Stimulated activated CD8-positive, alpha-beta memory T cell treated with anti-CD3 and anti-CD28 coated beads, Interleukin-12 subunit alpha, Interleukin-12 subunit beta, amount 100 ng/mL, for 1 hour (primary cell): ENCODE measurements at places on chromosomes 16 and 17.

- DNase-seq: no peak
Observed at GRCh38 chr17:43733956-43734355, 24.6 kb downstream of the SOST start.

DNA sequence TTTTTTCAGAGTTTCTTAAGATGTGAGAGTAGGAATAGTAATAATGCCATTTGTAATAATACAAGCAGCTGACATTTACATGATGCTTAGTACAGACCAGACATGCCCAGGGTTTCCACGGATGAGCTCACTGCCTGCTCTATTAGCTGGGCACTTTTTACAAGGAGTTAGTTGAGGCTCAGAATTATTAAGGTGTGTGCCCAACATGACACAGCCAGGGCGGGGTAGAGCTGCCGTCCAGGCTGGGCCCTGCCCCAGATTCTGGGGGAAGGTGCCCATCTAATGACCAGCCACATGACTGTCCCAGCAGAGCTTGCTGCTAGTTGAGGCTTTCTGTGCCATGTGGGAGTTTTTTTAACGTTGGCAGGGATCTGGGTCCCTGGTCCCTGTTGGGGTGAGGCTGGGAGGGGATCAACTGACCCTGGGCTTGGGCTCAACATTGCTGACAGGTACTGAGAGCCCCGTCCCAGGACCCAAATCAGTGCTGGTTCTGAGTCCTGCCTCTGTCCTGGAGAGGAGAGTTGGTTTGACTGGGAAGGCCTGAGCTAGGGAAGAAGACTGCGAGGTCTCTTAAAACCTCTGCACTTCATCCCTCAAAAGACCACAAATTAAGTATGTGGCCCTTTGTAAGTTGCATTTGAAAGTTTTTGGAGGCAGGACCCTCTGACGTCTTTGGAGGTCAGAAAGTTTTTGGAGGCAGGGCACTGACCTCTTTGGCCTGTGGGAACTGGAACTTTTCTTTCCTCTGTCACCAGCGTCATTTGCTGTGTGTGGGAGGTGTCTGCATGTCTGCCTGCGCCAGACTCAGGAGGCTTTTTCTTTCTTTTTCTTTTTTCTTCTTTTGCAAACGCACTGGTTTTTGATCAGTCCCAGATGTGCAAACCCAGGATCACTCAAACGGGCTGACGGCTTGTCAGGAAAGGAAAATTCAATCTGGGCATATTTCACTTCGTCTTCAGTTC lies 2.2 kb downstream of the CRISPLD2 start:
- no peak for DNase-seq

- no peak for DNase-seq
Observed at GRCh38 chr16:56295739-56296527, 104.6 kb downstream of the GNAO1 start.

DNA sequence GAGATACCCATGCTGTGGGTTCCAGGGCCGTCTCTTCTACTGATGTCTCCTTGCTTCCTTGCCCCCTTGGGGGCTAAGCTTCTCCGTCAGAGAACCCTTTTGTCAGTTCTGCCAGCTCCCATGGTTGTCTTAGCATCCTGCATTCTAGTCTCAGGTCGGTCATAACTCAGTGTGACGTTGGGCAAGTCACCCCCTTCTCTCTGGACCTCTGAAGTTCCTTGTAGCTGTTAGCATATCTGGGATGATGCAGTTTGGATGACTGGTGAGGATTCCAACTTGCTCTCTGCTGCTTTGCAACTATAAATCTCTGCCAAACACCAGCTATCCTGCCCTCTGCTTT lies 8.9 kb upstream of the MYL4 start:
- DNase-seq: no peak

- DNase-seq: no peak
Observed at GRCh38 chr16:64892835-64893785, 228.8 kb downstream of the CDH11 start.

GRCh38 chr16:65754820-65755691 lies 611.4 kb upstream of the CDH5 start:
- no peak for DNase-seq

GRCh38 chr16:48340054-48340453 lies 45.2 kb downstream of the SIAH1 start:
- DNase-seq: no peak

DNA sequence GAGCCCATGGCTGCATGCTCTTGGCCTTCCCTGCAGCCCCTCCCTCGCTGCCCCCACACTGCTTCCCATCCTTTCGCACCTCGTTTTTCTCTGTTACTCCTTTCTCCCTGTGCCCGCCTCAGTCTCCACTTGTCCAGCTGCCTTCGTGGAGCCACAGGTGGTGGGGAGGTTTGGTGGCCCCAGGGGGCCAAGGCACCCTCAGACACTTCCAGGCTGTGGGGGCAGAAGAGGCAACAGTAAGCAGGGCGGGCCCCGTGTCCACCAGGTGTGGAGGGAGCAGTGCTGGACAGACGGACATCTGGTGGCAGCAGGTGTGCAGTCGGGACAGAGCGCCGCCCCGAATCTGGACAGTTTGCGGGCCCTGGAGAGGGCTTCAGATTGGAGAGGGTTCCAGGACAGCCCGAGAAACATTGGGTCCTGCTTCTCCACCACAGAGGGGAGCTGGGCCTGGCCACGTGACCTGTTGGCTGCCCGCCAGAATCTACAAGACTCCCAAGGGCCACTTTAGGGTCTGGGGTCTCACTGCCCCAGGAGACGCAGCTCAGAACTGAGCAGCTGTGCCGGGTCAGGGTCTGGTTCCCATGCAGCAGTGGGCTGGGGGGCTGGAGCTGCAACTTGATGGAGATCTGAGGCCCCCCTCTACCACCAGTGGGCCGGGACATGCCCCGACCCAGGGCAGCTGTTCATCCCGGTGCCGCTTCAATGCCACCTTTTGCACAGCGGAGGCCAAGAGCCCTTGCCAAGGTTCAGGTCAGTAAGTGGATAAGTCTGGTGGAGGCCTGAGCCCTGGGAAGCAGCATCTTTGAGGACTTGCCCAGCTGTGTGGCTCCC lies 22.8 kb downstream of the BAHCC1 start:
- no peak for DNase-seq

DNA sequence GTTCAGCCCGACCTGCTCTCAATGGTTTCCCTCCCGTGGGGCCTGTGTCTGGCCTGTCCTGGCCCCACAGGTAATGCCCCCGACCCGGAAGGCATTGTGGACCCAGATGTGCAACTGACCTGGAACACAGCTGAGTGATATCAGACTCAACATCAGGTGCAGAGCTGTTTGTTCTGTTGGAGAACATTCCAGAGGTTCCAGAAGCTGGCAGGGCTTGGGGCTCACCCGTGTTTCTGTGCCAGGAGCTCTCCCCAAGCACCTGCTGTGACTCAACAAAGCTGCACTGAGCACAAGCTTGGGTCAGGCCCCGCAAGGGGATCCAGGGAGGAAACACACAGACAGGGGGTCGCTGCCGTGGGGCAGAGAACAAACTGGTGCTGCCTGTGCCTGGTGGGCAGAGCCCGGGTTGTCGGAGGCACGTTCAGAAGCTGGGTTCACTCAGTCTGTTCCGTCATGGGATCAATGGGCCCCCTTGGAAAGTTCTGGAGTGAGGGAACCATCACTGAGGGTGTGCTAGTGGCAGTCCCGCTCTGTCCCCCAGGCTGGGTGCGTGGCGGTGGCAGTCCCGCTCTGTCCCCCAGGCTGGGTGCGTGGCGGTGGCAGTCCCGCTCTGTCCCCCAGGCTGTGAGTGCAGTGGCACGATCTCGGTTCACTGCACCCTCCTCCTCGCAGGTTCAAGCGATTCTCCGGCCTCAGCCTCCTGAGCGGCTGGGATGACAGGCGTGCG lies 22.1 kb downstream of the HS3ST6 start:
- no peak for DNase-seq

DNA sequence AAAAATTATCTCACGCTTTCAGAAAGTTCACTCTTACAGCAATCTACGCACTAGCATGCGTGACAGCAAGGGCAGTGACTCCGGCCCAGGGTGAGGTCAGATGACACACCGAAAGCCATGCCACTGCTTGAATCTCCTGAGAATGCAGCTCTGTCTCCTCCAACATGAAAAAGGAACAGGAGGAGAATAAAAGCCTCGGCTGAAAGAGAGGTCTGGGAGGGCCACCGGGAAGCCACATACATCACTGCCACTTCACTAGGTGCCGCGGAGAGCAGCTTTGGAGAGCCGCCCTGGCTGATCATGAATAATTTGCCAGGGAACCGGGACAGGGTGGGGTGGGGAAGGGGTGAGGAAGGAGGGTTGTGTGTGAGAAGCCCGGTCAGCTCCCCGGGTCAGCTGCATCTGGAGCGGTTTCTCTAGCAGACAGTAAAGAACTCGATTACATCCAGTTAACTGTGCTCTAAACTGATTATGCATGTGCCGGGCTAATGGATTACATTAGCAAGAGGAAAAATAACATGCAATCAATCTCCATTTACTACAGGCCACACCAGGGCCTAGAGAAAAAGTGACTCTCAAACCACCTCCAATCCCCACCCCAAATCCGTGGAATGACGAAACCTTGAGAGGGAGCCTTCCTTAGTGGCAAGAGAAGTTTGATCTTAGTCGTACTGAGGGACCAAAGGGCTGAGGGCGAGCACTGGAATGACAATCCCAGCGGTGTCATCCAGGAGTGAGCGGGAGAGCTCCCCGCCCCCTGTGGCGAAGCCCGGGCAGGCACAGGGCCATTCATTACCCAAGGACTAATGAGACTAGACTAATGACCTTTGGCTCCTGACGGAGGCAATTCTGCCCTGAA lies 100.3 kb downstream of the ZFHX3 start:
- no peak for DNase-seq

DNA sequence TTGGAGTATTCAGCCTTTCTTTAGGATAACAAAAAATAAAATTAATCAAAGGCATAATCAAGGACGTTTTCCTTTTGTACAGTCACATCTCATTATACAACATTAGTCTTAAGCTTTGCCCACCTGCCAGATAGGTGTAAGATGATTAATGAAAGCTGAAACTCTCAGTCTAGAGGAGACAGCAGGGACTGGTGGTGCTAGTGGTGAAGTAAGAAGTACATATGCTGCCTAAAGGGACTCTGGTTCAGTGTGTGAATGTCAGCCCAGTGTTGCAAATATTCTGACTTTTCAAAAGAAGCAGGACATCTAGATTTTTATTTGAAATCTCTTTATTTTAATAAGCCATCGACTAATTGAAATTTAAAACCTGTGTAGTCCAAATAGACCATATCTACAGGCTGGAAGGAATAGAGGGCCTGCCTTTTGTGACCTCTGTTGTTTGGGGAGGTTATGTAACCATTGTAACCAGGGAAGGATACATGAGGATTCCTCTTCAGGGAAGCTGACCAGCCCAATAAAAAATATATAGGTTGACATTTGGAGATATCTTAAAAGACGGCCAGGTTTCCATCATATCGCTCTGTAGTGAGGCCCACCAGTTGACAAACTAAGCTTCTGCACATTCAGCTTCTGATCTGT lies 54.1 kb downstream of the FTO start:
- DNase-seq: no peak

- no peak for DNase-seq
Observed at GRCh38 chr17:78371056-78371455, 7.4 kb upstream of the PGS1 start.

GRCh38 chr17:48791128-48792032 lies 25.6 kb downstream of the TTLL6 start:
- no peak for DNase-seq

GRCh38 chr16:22614271-22614947 lies 103.7 kb downstream of the NPIPB5 start:
- DNase-seq: no peak

DNA sequence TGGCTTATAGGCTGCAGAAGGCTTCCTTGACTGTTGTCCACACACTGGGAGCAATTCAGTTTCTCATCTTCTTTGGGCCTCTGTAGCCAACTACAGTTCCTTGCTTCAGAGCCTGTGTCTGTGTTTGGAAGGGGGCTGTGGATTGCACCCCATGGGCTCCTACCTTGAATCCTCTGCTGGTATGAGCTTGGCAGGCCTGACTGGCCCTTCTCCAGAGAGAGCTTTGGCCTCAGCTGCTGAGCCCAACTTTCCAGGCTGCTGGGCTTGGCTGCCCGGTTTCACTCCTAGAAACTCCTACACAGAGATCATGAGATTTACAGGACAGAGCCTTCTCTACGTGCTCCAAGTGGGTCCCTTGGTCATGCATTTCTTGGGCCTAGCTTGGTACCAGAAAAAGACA lies 354.4 kb downstream of the SNX29 start:
- no peak for DNase-seq

GRCh38 chr17:57968456-57968855 lies 13.2 kb upstream of the CUEDC1 start:
- no peak for DNase-seq

DNA sequence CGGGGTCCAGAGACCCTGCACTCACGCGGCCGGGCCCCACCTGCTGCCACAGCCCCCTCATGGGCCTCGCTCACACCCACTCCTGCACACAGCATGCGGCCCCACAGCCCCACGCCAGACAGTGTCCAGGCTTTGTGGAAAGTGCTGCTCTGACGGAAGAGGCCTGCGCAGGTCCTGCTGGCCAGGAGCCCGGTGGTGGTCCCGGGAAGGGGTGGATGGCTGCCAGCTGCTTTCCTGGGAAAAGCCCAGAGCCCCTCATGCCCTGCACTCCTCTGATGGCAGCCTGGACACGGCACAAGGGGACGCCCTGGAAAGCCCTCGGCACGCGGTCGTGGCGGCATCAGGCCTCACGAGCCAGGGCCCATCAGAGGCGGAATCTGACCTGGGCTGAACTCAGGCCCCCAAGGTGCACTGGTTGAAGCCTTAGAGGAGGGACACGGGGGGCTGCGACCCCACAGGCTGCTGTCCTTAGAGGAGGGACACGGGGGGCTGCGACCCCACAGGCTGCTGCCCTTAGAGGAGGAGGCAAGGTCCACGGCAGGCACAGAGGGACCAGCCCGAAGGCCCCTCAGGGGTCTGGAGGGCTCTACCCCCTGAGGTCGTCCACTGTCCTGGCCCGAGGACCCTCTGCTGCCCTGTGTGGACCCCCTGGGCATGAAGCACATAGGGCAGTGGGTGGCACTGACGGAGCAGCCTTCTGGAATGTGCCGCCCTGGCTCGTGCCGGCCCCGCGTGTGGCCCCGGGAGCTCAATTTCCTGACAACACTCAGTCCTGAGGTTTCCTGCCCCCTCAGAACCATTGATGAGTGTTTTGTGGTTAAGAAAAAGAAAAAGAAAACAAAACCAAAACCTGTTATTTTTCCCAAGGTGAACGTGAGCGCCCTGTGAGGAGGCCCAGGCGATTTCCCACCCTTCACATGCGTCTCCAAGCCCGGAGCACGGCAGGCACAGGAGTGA lies 22.1 kb downstream of the SOX8 start:
- DNase-seq: no peak

- DNase-seq: no peak
Observed at GRCh38 chr17:80379348-80379747, 35.6 kb upstream of the ENDOV start.

DNA sequence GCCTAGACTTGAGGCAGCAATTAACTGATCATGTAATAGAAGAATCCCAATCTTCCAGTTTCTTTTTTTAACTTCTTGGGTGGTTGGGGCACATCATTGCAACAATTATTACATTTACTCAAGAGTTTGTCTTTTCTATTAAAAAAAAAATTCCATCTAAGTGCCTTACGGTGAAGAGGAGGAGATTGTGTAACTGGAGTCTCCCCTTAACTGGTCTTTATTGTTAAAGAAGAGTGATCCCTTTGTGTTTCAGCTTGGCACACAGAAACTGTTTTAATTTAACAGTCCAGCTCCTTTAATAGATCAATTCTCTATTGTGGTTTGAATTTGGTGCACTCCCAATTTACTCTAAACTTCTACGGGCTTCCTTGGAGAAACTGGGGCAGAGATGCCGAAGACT lies 75.2 kb downstream of the FTO start:
- DNase-seq: no peak
